AML-193 (cell line): ENCODE measurements at places on chromosomes 2 and 18.

- DNase-seq, result peak; percentile 77
Measured at GRCh38 chr2:58039170-58039611, 7.4 kb upstream of the VRK2 start.

DNA sequence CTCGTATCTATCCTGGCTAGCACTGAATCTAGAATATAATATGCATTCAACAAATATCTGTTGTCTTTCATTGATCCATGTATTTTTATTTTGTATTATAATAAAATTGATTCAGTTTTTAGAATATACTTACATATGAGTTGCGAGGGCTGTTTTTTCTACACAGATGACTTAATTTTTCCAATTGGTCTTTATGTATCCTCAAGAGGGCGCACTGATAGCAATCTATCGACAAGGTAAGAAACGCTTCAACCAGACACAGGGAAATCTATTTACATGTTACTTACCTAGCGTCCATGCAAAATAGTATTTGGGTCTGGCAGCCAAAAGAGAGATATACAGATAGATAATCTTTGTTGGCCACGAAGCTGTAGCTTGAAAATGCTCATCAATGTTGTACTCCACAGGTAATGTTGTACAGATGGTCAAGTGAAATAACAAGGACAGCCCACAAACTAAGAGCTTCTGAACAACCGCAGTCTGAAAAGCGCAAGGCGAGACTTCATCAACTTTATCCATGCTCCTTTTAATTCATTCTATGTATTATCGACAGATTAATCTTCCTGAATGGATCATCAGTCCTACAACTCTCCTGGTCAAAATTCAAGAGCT is 35.5 kb upstream of the KIDINS220 start:
- peak; percentile 29 for DNase-seq

DNA sequence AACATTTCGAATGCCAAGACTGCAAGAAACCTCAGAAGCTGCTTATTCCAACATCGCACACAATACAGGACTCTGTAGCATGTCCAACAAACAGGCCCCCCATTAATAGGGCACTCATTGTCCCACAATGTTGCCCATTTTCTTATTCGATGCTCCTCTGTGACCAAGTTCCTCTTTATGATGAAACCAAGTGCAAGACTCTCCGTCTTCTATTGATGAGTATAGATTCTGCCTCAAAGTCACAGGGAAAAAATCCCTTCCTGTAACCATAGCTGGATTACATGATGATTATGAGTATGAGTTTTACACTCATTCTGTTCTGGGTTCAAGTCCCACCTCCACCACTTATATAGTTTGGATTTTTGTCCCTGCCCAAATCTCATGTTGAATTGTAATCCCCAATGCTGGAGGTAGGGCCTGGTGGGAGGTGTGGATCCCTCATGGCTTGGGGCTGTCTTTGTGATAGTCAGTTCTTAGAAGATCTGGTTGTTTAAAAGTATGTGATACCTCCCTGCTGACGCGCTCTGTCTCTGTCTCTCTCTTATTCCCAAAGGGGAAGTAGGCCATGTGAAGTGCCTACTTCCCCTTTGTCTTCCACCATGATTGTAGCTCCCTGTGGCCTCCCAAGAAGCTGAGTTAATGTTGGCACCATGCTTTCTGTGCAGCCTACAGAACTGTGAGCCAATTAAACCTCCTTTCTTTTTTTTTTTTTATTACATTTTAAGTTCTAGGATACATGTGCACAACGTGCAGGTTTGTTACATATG is 148.7 kb downstream of the OSR1 start:
- DNase-seq, result no peak

DNA sequence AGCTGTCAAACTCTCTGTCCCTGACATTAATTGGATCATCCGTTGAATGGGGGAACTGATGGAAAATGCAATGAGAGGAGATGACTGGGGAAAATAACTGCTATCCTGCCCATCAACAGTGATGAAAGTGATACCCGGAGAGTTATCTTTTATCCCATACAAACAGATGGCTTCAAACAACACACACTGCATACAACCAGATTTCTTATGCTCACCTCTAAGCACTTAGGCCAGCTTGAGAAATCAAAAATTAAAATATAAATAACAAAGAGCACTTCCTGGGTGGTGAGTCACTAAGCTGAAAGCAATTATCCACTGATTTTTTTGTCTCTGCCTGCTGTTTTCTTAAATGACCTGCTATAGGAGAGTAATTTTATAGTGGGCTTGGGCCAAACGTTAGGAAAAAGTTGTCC is 237.6 kb upstream of the RGPD4 start:
- no peak for DNase-seq

GRCh38 chr2:82007071-82007664 is 1702.6 kb upstream of the LRRTM1 start:
- no peak for DNase-seq

GRCh38 chr2:162232671-162233070 is 10.6 kb downstream of the FAP start:
- DNase-seq, result no peak

DNA sequence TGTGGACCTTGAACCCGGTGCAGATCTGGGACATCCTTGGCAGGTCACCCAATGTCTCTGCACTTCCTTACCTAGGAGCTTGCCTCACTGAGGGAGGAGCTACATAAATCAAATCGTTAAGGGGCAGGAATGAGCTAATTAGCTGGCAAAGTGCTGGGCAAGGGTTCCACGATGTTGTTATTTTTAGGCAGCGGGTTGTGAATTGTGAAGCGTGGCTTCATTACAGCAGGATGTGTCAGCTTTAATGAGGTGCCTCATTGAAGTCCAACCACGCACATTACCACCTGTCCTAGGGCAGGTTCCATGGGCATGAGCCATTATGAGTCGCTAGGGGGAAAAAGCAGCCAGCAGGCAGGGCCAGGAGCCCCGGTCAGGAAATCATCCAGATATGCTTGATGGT is 127.0 kb upstream of the AGAP1 start:
- no peak for DNase-seq
